ENCODE measurements at places on chromosomes 6 and 20.

- DNase-seq = no peak
Observed at GRCh38 chr20:1782181-1782580, 113.0 kb upstream of the SIRPA start.

DNA sequence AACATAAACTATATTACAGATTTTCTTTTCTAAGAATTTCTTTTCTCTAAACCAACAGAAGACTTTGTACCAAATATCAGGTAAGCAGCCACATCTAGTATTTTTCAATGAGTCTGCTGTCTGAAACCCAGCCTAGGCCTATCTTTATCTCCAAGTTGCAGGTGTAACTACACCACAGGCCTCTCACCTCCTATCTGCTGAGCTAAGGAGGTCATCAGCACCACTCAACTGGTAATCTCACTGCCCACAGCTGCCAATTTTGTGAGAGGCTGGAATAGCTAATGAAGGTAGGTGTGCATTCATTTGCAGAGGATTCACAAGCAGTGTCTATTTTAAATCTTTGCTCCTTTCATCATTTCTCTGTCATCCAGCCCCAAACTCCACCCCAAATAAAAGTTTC, 584.8 kb downstream of the HDGFL1 start:
- no peak for DNase-seq

DNA sequence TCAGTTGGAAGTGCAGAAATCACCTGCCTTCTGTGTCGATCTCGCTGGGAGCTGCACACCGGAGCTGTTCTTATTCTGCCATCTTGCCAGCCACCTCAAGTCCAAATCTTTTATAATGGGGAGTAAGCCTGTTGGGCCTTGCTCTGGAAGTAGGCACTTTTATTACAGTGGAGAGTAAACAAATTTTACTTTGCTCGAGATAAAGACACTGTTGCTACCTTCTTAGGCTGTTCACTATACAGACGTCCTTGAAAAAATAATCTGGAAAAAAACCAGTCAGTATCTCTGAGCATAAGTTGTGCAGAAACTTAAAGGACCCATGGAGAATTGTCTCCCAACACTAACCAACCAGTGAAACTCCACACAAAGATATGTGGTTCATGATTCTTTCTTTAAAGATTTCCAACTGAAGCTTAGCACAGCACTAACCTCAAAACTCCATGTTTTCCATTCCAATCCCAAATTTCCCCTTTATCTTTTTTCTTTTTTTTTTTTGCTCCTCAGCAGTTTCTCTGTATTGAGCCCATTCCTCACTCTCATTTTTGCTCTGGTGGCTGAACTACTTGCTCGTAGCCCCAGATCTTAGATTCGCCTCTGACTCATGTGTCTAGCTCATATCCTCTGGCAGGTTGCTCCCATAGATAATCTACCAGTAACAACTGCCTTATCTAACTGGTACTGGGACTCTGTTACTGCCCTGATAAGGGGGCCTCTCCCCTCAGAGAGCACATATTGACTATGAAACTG, 34.3 kb upstream of the COL9A1 start:
- DNase-seq = no peak

DNA sequence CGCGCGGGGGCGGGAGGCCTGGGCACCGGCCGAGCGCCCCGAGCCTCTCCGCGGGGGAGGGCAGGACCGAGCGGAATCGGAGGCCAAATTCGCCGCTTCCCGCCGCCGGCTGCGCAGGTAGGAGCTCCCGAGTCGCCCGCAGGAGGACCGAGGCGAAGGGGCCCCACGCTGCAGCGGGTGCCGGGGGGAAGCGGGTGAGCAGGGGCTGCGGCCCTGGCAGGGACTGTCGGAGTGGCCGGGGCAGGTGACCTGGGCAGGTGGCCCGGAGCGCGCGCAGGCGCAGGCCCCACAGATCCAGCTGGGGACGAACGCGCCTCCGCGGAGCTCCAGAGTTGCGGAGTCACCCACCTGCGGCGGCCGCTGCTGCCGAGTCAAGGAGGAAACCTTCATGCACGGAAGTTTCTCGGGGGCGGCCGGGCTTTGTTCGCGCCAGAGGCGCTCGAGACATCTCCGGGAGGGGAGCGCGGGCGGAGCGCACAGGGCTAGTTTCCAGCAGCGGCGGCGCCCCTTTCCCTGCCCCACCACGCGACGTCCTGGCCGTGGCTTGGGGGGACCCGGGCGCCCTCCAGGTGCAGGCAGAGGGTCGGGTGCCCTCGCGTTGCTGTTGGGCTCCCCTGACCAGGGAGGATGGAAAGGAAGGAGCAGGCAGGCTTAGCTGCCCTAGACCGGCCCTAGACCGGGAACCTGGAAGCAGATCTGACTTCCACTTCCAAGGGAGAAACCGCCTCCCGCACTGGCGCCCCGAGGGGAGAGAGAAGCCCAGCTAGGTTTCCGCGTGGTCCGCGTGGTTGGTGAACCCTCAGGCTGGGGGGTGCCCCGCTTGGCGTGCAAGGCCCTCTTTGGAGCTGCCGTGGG, 590 bp downstream of the SLCO4A1 start:
- DNase-seq = no peak

DNA sequence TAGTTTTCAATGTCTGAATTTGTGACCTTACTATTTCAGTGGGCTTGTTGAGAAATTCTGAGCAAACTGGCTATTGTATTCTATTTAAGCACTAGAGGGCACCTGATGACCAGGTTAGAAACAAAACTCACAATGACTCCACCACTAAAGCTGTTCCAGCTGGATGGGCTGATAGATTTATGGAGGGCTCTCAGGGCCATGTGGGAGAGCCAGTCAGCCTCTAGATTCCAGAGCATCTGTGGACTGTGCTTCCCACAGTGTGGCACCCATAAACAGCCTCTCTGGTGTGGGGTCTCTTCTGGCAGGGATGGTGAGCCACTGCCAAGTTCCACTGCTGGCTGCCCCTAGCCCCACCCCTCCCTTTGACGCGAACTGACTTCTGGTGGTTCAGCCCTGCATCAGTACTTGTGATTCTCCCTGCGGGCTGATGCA, 29.2 kb downstream of the C6orf58 start:
- DNase-seq = no peak

DNA sequence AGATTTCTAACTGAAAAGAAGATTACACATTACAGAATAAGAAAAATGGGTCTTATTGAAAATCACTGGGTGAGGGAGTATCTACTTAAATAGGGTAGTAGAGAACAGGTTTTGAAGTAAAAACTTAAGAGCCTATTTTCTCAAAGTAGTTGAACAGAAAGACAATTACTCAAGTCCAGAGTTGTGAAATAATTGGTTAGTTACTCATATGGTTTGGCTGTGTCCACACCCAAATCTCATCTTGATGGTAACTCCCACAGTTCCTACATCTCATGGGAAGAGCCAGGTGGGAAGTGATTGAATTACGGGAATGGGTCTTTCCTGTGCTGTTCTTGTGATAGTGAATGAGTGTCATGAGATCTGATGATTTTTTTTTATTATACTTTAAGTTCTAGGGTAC, 1035.3 kb upstream of the GJE1 start:
- no peak for DNase-seq

GRCh38 chr6:110951986-110952794, 6.3 kb upstream of the GTF3C6 start:
- DNase-seq = peak; percentile 64

DNA sequence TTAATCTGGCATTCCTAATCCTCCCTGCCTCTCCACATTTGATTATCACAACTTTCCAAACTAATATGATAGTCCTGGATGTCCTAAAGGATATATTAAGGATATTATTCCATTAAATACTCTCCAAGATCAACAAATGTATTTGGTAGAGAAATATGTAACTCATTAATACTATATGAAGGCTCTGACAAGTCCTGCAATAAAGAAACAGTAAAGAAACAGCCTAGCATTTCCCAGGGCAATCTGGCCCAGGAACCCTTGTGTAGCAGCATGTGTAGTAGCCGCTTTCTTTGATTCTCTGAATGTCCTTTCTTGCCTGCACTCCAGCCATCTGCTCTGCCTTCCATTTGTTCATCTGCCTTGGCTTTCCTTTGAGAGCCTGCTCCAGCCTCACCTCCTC, 23.7 kb downstream of the TRAM2 start:
- DNase-seq = no peak

GRCh38 chr6:3355011-3355357, 96.2 kb downstream of the PSMG4 start:
- DNase-seq = no peak

DNA sequence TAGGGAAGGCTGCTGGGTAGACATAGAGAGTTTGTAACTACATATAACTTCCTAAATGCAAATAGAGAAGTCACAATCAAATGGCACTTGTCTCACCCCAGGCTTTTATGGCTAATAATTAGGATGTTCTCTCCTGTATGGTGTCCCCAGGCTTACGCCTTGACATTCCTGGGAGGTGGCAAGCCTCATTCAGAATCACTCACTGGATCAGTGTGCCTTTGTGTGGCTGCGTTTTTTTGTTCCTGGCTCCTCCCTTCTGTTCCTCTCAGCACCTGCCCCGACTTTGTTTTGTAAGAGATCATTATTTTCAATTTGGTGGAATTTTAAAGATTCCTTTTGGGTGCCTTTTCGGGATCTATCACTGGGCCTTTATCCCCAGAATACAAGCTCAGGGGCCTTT, 5.7 kb downstream of the LAMP5 start:
- no peak for DNase-seq

DNA sequence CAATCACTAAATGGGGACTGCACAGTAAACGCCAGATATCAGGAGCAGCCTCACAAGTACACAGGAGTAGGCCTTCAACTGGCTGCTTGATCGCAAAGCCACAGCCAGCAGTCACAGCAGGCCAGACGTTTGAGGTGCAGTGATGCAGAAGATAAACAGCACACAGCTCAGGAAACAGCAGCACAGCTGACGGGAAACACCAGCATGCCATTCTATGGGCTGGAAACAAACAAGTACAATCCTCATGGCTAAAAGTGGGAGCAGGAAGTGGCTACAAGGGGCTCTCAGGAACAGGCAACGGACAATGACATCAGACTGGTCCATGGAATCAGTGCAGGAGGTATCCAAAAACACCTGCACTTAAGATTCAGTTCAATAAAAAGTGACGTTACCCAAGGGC, 111.0 kb downstream of the DTNBP1 start:
- DNase-seq = no peak

DNA sequence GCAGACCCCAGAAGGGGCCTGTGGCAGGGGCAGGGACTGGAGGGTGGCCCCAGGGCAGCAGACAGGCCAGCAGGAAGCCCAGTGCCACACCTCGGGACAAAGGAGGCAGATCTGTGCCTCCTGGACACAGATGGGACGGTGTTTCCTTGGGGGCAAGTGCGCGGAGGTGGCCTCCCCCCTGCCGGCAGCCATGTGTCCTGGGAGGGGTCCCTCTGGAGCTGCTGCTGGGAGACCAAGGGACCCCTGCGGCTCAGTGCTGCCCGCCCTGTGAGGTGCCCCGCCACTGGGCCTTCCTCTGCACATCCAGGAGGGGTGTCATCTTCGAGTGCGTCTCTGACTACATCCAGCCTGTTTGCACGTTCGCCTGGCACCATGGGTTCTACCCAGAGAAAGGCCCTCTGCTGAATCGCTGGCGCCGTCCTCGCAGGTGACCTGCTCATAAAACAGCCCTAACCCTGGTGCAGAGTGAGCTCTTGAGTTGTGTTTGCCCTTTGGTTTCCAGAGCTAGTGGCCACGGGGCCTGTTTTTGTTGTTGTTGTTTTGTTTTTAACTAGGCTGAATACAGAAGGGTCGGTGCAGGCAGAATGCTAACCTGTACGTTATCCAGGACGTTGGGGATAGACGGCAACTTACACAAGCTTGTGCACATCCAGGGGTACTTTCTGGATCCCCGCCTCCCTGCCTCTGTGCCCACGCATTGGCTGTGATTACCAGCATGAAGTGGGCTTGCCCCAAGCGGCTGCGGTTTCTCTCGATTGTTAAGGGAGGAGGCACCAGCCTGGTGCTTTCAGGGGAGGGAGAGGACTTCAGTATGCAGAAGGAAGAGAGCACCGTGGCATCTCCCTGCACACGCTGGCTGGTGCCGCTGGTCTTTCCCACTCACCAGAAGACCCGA, 1.3 kb upstream of the KCNQ2 start:
- no peak for DNase-seq

DNA sequence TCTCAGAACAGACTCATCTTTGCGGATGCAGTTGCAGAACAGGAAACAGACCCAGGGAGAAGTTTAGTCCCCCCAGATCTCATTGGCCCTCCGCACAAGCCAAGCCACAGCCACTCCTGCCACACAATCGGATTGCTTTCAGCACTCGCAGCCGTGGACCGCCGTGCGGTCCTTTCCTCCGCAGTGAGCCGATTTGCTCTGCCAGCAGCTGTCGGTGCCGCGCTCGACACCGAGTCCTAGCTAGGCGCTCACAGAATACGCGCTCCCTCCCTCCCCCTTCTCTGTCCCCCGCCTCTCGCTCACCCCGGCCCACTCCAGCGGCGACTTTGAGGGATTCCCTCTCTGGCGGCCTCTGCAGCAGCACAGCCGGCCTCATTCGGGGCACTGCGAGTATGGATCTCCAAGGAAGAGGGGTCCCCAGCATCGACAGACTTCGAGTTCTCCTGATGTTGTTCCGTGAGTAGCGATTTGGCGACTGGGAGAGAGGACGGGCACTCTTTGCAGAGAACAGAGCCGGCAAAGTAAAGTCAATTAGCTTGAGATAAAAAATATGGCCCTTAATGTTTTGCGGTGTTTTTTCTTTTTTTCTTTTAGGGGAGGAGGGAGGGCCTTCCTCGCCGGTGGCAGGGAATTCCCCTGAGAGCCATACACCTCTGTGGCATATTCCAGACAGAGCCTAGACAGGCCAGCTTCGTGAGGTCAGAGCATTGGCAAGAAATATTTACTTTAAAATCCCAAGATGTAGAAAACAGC, at the start of gene LAMP5:
Gene LAMP5 (plus strand): TSS at position 130 of the 753 bp plus-strand sequence. CDS start 263 bp downstream, at position 393.
- DNase-seq = no peak

DNA sequence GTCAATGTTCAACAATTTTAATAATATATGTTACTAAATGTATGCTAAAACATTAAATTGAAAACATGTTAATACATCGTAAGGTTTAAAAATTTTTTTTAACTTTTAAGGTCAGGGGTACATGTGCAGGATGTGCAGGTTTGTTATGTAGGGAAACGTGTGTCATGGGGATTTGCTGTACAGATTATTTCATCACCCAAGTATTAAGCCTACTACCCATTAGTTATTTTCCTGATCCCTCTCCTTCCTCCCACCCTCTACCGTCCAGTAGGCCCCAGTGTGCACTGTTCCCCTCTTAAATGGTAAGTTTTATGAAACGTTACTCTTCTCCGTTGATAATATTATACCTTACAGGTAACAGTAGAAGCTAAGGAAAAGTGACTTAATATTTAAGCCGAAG, 15.8 kb downstream of the PDE7B start:
- DNase-seq = no peak

DNA sequence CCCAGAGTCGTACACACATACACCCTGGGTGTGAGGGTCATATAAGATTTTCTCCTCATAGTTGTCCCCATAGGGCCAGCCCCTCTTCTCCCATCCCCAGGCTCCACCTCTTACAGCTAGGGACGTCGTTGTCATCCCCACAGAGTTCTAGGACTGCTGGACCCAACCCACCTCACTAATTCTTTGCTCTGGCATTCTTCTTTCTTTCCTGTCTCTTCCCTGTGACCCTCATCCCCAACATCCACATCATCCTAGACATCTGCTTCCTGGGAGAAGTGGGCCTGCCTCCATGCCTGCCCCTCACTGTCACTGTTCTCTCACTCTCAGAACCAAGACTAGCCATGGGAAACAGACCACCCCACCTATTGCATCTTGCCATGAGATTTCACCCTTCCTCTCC, 1.1 kb downstream of the PSMF1 start:
- no peak for DNase-seq
